Vagina (tissue), 2 donors: ENCODE measurements at places on chromosomes 3 and 15. TPM values are rescaled to one million over a fixed set of nuclear protein-coding genes. Genes with fewer than 3 reads are reported as not detected.

BLOC1S6 gene
- 45.2 TPM for total RNA-seq

TBC1D23 gene
- 56.5 TPM for total RNA-seq

ITGA11 gene
- 15.5 TPM for total RNA-seq

GRCh38 chr15:88440021-88440420, 27.2 kb downstream of the MRPL46 start:
- H3K36me3 ChIP-seq: no peaks in the 10 kb centered on the region
- no peak overlapping the region for H3K4me3 ChIP-seq
- no peaks in the 10 kb centered on the region for H3K27me3 ChIP-seq
- no peak overlapping the region for H3K27ac ChIP-seq
- H3K4me1 ChIP-seq: no peaks in the 10 kb centered on the region

DNA sequence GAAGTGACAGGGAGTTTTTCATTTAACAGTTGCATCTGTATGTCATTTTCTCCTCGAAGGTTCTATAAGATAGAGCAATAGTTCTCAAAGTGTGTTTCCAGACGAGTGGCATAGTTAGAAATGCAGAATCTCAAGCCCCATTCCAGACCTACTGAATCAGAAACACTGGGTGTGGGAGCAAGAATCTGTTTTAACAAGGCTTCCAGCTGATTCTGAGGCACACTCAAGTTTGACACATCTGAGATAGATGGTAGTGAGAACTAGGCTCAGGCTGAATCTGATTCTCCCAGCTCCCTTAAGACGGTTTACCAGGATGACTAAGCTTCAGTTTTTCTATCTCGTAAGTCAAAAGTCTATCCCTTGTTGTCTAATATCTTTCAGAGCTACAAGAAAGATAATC, 159.8 kb upstream of the NUDT16 start:
- no peak overlapping the region for H3K27ac ChIP-seq
- H3K27me3 ChIP-seq: no peaks in the 10 kb centered on the region
- DNase-seq: no peak
- no peaks in the 10 kb centered on the region for H3K36me3 ChIP-seq
- peaks cover 12% of the 10 kb centered on the region for H3K4me1 ChIP-seq
- H3K4me3 ChIP-seq: no peak overlapping the region

DNA sequence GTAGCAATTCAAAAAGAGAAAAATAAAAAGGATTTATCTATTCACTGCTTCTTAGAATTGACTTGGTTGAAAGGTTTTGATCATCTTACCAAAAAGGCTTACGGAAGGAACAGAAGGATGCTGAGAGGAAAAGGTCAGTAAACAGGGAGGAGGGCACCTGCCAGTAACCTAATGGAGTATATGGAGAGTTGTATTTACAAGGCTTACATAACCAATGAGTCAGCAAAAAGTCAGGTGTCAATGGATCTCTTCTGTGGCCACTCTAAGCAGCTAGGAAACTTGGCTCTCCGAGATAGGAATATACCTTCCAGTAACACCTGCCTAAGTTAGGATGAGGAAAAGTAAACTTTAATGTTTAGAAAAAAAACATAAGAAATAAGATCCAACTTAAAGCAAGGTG, 80.5 kb upstream of the PLXND1 start:
- no peak for DNase-seq
- H3K27me3 ChIP-seq: no peaks in the 10 kb centered on the region
- H3K4me3 ChIP-seq: no peak overlapping the region
- H3K36me3 ChIP-seq: no peaks in the 10 kb centered on the region
- H3K27ac ChIP-seq: no peak overlapping the region
